RPMI7951 (cell line): ENCODE measurements at places on chromosomes 16 and 17. TPM values are rescaled to one million over a fixed set of nuclear protein-coding genes. Genes with fewer than 3 reads are reported as not detected.

VTN gene
- 0.10 and 0.60 TPM in 2 replicates for total RNA-seq

ORMDL3 gene
- 22.1 and 23.8 TPM in 2 replicates for total RNA-seq

UBE2O gene
- 7.6 and 9.8 TPM in 2 replicates for total RNA-seq

TP53TG3B gene
- 1.4 TPM in 1 of 2 replicates, not detected in the other for total RNA-seq

ZSCAN10 gene
- total RNA-seq = not detected in 2 replicates

SLC26A11 gene
- 2.0 and 2.2 TPM in 2 replicates for total RNA-seq

GRCh38 chr16:27851586-27851985, 211.9 kb downstream of the GSG1L start:
- no peak for DNase-seq

- no peak for DNase-seq
Observed at GRCh38 chr17:9684955-9685621, 39.8 kb downstream of the USP43 start.

- DNase-seq = peak; percentile 42
Observed at GRCh38 chr16:81424771-81425170, 19.8 kb upstream of the CMIP start.

- peak; percentile 57 for DNase-seq
Observed at GRCh38 chr17:43803758-43804157, 23.5 kb downstream of the CFAP97D1 start.

DNA sequence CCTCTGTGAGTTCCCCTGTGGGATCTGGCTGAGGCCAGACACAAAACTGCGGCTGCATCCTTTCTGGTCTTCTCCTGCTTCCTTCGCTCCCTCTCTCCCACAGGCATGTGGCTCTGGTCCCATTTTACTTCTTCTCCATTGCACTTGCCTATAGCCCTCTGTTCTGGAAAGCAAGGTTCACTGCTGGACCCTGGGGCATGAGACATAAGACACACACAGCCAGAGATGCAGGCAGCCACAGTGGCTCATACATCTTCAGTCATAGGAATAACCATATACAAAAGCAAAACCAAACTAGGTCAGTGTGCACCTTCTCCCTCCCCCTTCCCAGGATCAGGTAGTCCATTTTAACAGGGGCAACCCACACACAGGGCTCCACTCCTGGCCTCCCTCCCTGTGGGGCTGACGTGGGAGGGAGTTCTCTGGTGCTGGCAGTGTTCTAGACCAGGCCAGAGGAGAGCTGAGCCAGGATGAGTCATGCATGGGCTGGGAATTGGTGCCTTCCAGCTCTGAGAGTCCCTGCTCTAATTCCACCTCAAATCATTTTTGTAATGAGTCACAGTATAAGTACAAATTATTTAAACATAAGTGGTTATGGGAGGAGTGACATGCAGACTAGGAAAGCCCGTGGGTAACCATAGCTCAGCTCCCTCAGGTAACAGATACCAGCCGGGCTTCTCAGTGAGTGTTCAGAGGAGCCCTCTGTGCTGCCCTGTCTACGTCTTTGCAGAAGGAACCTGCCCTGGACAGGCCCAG, 58.0 kb downstream of the ASIC2 start:
- DNase-seq = peak; percentile 84

- DNase-seq = peak; percentile 54
Observed at GRCh38 chr17:10295728-10296343, 77.0 kb downstream of the MYH13 start.

GRCh38 chr17:54793271-54793670, 107.4 kb upstream of the TOM1L1 start:
- no peak for DNase-seq

DNA sequence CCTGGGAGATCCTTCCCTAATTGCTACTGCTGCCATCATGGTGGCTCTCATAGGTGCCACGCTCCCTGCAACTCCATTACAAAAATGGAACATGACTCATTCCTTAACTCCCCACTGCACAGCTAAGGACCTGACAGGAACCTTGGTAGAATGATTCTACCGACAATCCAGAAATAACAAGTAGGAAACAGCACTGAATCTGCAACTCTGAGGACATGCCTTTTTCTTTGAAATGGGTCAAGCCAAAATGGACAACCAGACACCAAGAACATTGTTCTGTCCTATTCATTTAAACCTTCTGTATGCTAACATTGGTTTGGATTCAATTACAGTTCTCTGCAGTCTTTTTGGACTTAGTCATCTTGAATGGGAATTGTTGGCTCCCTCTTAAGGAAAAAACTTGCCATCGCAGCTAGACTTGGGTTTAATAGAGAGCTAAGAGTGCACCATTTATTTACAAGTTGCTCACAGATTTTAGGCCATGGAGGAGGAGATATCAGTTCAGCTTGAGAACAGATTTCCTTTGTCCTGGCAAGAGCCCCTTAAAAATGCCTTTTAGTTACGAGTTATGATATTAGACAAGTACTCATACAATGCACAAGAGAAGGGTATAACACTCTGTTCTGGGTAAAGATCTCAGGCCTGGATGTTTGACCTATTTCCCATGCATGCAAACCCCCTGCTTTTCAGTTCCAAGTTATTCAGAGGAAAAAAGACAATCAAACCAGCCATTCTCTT, 20.9 kb upstream of the NSRP1 start:
- DNase-seq = peak; percentile 78

GRCh38 chr16:78122774-78123315, 23.4 kb downstream of the WWOX start:
- peak; percentile 67 for DNase-seq

DNA sequence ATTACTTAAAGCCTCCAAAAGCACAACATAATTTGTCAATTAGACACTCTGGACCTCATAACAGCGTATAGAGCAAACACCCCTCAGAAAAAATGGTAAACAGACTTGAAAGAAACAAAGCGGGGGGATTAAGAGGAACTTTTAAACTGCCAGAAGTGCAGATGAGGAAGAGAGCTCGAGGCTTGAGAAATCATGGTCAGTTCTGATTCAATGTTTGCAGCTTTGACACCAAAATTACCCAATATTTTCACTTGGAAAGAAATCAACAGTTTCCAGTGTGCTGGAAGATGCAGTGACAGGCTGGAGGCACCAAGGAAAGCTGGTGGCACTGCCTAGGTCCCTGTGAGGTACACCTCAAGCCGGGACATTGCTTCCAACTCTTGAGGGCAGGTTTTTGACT, 180.9 kb upstream of the TOX3 start:
- no peak for DNase-seq

GRCh38 chr17:44038604-44039011, 23.8 kb upstream of the TMEM101 start:
- peak; percentile 14 for DNase-seq

DNA sequence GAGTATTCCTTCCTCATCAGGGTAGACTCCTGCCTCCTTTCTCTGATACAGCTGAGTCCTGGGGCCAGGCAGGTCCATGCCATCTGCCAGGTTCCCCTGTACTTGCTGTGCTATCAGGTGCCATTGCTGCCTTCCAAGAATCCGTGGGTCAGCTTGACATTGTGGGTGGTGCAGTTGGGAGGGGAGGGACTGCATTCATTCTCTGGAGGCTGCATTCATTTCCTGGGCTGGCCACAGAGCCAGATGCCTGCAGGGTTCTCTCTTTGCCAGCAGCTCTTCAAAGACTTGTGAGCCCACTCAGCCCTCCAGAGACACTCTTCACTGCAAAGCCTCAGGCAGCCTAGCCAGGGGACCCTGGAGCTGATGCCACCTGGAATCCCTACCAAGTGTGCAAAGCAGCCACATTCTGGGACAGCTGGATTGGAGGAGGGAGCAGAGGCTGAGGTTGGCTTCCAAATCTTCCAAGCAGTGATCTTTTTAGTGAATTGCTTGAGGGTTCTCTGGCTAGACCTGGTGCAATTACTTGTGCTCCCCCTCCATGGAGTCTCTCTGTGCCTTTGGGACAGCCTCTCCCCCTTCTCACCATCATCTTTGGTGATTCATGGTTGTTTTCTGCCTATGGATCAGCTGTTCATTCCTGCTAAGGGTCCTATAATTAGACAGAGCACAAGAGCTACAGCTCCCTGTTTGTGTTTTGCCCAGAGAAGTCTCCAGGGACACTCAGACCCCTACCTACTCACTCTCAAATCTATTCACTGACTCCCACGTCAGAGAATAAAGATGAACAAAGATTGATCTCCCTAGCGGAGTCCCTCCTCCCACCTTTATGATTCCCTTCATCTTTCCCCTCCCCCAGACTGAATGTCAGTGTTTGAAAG, 20.9 kb downstream of the ANKFN1 start:
- peak; percentile 45 for DNase-seq

DNA sequence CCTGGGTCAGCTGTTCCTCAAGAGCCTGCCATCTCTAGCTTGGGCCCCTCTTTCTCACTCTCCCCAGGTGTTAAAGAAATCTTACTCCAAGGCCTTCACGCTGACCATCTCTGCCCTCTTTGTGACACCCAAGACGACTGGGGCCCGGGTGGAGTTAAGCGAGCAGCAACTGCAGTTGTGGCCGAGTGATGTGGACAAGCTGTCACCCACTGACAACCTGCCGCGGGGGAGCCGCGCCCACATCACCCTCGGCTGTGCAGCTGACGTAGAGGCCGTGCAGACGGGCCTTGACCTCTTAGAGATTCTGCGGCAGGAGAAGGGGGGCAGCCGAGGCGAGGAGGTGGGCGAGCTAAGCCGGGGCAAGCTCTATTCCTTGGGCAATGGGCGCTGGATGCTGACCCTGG, 6.8 kb downstream of the CNP start:
- DNase-seq = no peak

GRCh38 chr16:49782405-49782804, 73.5 kb downstream of the ZNF423 start:
- DNase-seq = no peak

DNA sequence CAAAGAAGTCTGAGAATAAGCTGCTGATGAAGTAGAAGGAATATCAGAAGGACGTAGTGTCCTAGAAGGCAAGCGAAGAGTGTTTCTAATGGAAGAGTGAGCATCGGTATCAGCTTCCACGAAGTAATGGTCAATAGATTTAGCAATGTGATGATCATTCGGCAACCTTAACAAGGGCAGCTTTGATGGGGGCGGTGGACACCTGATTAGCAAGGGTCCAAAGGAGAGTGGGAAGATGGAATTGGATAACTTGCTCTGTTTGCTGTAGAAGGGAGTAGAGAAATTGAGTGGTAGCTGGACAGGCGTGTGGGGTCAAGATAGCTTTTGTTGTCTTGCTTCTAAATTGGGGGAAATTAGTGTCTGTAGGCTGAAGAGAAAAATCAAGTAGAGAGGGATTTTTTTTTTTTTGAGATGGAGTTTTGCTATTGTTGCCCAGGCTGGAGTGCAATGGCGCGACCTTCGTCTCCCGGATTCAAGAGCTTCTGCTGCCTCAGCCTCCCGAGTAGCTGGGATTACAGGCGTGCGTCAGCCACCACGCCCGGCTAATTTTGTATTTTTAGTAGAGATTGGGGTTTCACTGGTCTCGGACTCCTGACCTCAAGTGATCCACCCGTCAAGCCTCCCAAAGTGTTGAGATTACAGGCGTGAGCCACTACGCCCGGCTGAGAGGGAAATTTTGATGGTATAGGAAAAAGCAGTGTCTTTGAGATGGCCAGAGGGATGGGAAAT, 13.9 kb upstream of the HES7 start:
- no peak for DNase-seq
